ENCODE measurements at places on chromosomes 13 and 19. TPM values are rescaled to one million over a fixed set of nuclear protein-coding genes. Genes with fewer than 3 reads are reported as not detected.

Gene PABPC3
- total RNA-seq, result 0.42 TPM

Gene SBSN
- total RNA-seq, result not detected

Gene FGF9
- 2.6 TPM for total RNA-seq

Gene PBX4
- total RNA-seq, result 41.3 TPM

Gene ADGRE3
- total RNA-seq, result not detected

Gene CBARP
- 0.17 TPM for total RNA-seq

Gene SLC6A16
- 5.1 TPM for total RNA-seq

Gene MYO9B
- total RNA-seq, result 275 TPM

Gene POGLUT2
- 8.8 TPM for total RNA-seq

Gene TYROBP
- total RNA-seq, result 10.6 TPM

Gene EDNRB
- total RNA-seq, result not detected

Gene PCSK4
- 6.7 TPM for total RNA-seq

Gene SUGT1
- 36.5 TPM for total RNA-seq

Gene NLRP4
- not detected for total RNA-seq

Gene ZNF491
- total RNA-seq, result 3.1 TPM

Gene PRR12
- 49.7 TPM for total RNA-seq

Gene ZNF793
- total RNA-seq, result 11.1 TPM

Gene ZNF540
- total RNA-seq, result 8.2 TPM

Gene ZNF615
- total RNA-seq, result 14.1 TPM

Gene PDCD5
- 105 TPM for total RNA-seq

Gene ENOX1
- total RNA-seq, result not detected

Gene CGB5
- total RNA-seq, result not detected

Gene PLD3
- 109 TPM for total RNA-seq

Gene NALCN
- not detected for total RNA-seq

Gene CPB2
- not detected for total RNA-seq

Gene FXYD3
- total RNA-seq, result not detected

Gene RASA3
- 65.6 TPM for total RNA-seq

Gene SIGLEC12
- total RNA-seq, result 5.3 TPM

Gene BBC3
- 29.5 TPM for total RNA-seq

Gene IL17D
- total RNA-seq, result not detected

Gene SOX1
- total RNA-seq, result not detected

Gene FLT3LG
- total RNA-seq, result 250 TPM

Gene MAP4K1
- 299 TPM for total RNA-seq

Gene FCAR
- total RNA-seq, result 0.19 TPM

Gene HRC
- not detected for total RNA-seq

Gene FCER2
- 0.26 TPM for total RNA-seq

Gene SULT2A1
- not detected for total RNA-seq

Gene ZNF564
- 18.1 TPM for total RNA-seq

Gene ADAMTSL5
- 2.1 TPM for total RNA-seq

Gene ZMYM2
- 92.0 TPM for total RNA-seq
